ENCODE measurements at places on chromosomes 2 and 18. TPM values are rescaled to one million over a fixed set of nuclear protein-coding genes. Genes with fewer than 3 reads are reported as not detected.

DNA sequence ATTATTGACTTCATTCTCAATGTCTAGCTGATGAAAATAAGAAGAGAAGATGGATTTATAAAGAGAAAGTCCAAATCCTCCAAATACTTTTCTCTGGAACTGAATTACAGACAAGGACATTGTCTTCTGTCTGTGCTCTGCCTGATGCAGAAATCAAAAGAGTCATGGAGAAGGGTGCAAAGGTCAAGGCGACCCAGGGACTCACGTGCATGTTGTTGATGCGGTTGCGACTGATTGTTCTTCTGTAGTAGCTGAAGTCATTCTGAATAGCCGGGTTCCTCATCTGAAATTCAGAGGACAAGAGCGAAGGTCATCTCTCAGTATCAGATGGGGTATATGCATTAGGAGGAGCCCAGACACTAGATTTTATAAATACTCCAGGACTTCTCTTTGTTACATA is 104.4 kb downstream of the CYRIA start:
- H3K36me3 ChIP-seq = peaks cover 96% of the 10 kb centered on the region
- H3K27me3 ChIP-seq = no peaks in the 10 kb centered on the region
- H3K4me3 ChIP-seq = no peak overlapping the region
- no peaks in the 10 kb centered on the region for H3K4me1 ChIP-seq
- DNase-seq = no peak

- H3K4me3 ChIP-seq = no peak overlapping the region
- H3K4me1 ChIP-seq = peaks cover 7% of the 10 kb centered on the region
- no peak overlapping the region for H3K27ac ChIP-seq
Measured at GRCh38 chr2:232013701-232014353, 52.3 kb downstream of the DIS3L2 start.

DNA sequence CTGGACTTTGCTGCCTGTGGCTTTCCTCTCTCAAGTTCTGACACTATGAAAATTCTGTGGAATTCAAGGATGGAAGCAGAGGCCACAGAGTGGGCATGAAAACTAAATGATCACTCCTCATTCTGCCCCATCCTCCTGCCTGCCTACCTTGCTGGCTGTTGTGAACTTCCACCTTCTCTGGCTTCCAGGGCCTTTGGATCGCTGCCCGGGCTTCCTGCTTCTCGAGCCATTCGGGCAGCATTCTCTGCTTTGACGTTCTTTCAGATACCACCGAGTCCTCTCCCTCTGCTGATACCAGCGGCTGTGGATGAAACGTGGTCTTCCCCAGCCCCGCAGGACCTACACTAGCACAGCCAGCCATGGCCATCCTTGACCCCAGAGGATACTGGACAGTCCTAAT is 327.7 kb upstream of the SLC14A2 start:
- H3K27me3 ChIP-seq = no peaks in the 10 kb centered on the region
- DNase-seq = no peak
- no peak overlapping the region for H3K4me3 ChIP-seq
- H3K36me3 ChIP-seq = no peaks in the 10 kb centered on the region
- no peaks in the 10 kb centered on the region for H3K4me1 ChIP-seq

RESP18 gene
- not detected for total RNA-seq

Measured in lower lobe of right lung (tissue), 2 donors.